ENCODE measurements at places on chromosomes 16 and 17.

DNA sequence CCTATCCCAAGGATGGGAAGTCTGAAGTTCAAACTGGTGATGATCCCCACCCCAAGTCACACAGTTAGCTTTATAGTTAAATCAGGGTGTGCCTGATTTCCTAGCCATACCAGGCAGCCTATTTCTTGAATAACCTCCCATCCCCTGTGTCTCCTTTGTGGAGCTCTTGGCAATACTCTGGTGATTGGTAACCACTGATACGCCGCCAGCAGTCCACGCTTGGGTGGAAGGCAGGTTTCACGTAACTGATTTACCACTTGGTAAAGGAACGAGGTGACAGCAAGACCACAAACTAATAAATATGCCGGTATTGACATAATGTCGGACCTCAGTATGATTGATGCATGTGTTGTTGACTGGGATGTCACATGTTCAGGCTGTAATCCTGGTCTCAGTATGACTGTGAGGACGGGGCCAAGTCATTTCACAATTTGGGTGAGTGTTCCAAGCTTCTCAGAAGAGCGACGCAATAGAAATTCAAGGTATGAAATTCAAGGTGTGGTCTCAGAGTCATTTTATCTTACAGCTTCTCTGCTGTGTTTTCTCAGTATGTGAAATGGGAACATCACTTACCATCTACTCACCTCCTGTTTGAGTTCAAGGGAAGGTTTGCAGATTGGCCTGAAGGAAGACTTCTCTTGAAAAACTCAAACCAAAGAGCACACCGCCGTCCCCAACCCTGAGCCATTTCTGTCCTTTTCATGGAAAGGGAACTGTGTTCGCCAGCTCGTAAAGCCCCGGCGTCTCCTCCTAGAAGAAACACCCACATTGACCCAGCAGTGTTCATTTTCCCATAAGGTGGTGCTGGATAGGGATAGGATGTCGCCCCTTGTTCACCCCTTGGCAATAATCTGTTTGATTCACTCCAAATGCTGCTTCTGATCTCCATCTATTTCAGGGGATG, 678.9 kb downstream of the WWOX start:
- DNase-seq: no peak

DNA sequence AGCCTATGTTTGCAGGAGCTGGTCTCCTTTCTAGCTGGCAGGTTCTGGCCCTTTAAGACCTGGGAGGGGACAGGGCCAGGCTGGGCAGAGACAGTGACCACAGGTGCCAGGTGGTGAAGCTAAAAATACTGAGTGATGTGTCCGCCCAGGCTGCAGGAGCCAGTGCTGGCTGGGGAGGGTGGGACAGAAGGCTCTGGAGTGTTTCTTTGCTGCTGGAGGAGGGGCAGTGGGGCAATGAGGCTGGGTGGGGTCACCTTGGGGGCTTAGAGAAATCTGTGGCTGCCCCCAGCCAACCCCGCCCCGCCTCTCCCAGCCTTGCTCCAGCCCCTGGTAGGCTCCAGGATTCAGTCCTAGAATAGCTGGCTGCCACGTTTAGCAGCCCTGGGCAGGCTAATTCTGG, 30.4 kb upstream of the SBK1 start:
- DNase-seq: no peak

DNA sequence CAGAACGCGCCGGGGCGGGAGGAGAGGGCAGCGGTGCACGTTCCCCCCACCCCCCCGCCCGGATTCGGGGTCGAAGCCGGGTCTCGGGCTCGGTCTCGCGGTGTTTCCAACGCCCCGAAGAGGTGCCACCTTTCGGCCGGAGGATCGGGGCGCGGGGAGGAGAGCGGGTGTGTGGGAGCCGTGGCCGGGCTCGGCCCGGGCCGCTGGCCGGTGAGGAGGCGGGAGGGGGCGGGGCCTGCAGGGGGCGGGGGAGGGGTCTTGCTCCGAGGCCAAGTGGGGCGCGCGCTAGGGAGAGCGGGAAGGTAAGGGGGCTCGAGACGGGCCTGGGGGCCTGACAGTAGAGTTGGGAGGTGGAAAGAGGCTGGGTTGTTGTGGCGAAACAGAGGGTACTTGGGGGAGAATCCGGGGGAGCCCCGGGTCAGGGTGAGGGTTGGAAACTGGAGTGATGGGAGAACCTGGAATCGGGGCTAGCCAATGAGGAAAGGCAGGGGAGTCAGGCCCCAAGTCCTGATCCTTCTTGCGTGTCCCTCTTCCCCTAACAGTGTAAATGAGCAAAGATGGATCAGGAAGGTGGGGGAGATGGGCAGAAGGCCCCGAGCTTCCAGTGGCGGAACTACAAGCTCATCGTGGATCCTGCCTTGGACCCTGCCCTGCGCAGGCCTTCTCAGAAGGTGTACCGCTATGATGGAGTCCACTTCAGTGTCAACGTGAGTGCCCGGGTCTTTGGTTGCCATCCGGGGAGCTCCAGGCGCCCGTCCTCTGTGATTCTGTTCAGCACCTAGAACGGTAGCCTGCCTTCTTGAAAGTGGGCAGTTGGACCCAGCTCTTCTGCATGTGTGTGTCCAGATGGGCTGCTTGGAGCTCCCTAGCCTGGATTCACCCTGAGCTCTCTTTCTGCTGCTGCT, 873 bp downstream of the SETD1A start:
- DNase-seq: no peak

DNA sequence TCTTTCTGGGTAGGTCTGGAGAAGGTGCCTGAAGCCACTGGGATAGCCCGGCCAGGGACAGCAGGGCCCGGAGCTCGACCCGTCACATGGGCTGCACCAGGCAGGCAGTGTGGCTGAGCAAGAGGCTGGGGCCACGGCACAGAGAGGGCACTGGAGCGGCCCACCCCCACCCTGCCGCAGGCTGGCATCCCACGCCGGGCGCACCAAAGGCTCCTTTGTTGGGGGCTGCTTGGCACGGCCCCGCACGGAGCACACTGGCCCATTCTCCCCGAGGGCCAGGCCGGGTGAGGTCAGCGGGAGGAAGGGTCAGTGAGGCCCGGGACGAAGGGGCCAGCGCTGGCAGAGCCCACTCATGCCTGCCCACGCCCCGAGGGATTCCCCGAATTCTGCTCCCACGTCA, 36.5 kb upstream of the PVALEF start:
- no peak for DNase-seq

DNA sequence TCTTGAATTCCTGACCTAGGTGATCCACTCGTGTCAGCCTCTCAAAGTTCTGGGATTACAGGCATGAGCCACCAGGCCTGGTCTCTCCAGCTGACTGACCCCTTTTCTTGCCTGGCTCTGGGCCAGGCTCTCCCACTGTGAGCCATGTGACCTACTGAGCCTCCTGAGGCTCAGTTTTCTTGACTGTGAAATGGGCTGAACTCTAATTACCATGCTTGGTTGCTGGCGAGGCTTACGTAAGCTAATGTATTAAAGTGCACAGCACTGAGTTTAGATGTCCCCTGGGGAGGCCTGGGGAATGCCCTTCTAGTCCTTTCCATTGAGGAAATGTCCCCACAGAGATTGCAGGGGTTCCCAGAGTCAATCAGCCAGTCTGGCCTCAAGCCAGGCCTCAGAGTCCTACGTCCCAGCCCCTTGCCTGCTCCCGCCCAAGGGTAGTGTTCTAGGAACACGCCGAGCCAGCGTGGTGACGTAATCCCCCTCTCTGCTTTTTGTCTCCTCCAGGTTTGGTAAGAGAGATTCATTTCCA, 45.8 kb upstream of the LGALS9 start:
- DNase-seq: no peak

DNA sequence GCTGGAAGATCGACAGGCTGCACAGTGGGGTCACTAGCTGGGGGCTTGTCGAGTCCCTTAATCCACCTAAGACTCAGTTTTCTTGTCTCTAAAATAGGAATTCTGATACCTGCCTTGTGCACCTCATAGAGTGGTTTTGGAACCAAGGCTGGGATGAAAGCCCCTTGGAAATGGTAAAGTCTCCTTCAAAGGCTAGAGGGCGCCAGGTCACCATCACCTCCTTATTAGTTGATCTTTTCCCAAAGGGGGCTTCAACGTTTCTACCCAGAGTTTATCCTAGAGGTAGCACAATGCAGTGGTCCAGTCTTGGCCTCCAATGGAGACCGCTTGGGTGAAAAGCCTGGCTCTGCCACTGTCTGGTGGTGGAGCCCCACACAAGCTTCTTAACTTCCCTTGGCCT, 158.2 kb downstream of the AIPL1 start:
- DNase-seq: no peak

DNA sequence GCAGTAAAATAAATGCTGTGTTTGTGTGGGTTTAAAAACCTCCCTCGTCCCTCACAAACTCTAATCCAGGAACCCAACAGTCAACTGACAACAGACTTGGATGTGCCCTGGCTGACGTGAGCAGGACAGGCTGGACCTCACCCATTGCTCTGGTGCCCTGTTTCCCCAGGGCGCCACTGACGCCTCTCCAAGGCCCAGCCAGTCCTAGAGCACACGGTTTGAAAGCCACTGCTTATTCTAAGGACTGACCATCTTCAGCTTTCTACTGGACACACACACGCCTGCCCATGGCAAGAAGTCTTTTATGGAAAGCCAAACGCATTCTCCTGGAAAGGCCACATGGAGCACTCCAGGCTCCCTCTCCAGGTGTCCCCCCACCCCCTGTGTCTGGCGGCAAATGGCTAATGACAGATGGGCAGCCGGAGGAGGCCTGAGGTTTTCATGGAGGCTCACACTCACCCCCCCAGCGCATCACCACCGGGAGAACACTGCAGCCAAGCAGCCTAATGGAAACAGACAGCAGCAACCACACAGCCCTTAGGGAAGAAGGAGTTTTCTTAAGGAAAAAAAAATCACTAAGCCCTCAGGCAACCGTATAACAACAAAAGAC, 319.2 kb downstream of the SOX9 start:
- no peak for DNase-seq

- no peak for DNase-seq
Observed at GRCh38 chr17:47207143-47208067, 1.7 kb upstream of the MYL4 start.

DNA sequence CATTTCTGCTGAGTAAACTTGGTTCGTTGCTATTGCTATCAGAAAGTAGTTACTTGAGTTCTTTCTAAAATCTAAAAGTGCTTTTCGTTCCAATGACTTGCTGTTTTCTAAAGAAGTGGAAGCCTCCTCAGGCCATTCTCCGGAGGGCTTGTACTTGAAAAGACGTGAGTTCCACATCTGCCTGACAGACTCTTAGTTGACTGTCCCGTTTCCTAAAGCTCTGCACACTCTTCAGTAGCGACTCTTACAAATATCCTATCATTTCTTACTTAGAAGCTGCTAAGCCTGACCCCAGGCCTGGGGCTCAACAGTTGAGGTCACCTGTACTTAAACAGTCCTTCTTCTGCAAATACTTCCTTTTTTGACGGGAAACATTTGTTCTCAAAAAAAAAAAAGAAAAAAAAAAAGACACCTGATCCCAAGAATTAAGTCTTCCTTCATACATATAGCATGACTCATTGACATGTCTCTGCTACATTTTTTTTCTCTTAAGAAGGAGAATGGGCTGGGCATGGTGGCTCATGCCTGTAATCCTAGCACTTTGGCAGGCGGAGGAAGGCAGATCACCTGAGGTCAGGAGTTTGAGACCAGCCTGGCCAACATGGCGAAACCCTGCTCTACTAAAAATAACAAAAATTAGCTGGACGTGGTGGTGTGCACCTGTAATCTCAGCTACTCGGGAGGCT, 61.5 kb downstream of the DHRS7C start:
- DNase-seq: no peak

DNA sequence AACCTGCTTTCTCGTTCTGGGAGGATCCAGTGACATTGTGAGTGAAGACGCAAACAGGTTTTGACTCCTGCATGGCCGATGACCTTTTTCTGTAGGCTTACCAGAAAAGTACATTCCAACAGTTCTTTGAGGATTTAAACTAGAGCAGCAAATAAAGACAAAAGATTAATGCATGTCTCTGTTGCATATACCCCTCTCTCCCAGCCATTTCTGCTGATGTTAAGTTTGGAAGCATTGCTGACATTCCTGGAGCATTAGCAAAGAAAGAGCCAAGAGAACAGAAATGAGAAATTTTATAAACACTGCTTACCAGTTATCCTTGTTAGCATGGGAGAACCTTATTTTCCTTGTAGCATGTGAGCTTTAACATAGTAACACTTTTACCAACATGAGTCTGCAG, 49.3 kb downstream of the SIAH1 start:
- no peak for DNase-seq

GRCh38 chr17:59328601-59329000, 2.9 kb upstream of the YPEL2 start:
- DNase-seq: no peak

GRCh38 chr17:78885956-78886355, 17.0 kb downstream of the CEP295NL start:
- DNase-seq: no peak

GRCh38 chr16:20906341-20907255, 6.0 kb downstream of the LYRM1 start:
- no peak for DNase-seq

DNA sequence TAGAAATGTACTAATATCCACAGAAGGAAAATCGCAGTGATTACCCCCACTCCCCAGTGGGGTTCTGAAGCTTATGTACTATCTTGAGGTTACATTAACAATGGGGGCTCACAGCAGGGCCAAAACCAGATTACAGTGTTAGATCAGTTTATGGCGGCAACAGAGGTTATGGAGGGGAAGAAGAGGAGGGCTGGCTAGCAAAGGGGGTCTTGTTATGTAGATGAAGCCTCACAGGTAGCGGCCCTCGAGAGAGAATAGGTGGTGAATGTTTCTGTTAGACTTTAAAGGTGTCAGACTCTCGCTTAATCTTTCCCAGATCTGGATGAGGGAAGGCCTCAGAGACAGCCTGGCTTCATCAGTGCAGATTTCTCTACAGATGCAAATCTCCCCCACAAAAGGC, 22.2 kb downstream of the RNF112 start:
- no peak for DNase-seq

GRCh38 chr17:10125531-10126275, 72.7 kb downstream of the GAS7 start:
- DNase-seq: no peak

DNA sequence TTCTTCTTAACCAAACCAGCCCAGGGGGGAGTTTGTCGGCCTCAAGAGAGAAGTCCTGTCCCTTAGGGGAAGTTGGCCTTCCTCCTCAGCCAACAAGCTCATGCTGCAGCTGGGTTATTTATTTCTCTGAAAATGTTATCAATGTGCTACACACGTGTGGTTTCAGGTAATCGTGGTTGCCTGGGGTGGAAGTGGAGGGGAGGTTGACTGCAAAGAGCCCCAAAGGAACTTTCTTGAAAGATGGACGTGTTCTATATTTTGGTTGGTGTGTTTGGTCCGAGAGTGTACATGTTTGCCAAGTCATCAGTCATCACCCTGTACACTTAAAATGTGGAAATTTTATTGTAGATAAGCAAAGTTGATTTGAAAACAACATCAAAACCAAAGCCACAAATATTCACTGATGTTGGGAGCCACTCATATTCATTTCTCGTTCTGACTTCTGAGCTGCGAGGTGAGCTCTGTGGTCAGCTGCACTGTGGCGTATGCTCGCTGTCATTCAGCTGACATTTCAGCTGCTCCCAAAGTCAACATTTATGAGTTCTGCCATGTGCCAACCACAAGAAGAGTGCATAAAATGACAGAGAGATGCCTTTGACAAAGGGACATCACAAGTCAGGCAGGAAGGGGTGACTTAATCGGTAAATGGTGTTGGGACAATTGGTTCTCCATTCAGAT, 26.5 kb upstream of the ADGRG1 start:
- DNase-seq: peak; percentile 64

- DNase-seq: no peak
Observed at GRCh38 chr17:71402661-71403141, 718.1 kb upstream of the SOX9 start.
